Adrenal gland (tissue), 19 donors: ENCODE measurements at places on chromosomes 1 and 21.

DNA sequence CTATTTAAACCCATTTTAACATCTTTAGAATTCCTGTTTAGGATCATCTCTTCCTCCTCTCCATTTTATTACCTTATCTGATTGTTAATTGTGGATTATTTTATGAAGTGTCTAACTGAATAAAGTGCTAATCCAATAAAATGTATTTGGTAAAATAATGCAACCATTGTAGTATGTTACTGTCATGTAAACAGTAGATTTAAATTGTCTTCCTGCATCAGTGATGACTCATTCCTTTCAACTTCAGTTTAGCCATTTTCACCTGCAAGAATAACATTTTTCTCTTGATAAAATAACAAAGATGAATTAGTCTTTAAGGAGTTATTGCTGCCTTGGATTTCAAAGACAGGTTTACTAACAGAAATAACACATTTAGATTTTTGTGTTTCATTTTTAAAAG lies 5.4 kb downstream of the PPP2R5A start:
- DNase-seq, result no peak

GRCh38 chr21:37547615-37548200 lies 181.1 kb downstream of the DYRK1A start:
- DNase-seq, result no peak

DNA sequence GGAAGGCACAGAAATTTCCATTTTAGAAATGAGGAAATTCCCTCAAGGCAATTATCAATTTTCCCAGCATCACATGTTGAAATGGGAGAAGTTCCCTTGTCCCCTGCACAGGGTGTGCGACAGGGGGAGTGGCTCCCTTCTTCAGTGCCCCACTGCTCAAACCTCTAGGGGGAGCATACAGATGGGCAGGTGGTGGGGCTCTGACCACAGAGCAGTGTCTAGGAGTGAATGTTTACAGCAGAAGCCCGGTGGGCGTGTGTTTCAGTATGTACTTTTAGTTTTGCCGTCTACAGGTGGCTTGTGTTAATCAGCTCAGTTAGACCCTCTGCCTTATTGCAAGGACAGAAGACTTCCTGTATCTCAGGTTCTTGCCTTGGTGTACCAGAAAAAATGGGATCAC lies 493.7 kb upstream of the PLXNA2 start:
- DNase-seq, result no peak

DNA sequence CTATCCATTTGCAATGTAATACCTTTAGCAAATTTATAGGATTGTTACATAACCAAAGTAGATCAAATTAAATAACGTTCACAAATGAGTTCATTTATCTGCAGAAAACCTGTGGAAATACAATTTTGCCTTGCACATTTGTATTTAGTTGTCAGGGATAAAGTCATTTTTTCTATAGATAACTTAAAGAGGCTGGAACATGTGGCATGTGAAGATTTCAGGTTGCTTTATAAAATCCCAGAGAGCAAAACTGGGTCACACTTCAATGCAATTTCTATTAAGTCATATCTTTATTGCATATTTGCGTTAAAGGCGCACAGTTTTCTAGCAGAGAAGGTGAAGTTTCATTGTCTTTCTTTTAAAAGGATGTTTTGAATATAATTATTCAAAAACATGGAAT lies 342.4 kb downstream of the USP25 start:
- DNase-seq, result no peak

DNA sequence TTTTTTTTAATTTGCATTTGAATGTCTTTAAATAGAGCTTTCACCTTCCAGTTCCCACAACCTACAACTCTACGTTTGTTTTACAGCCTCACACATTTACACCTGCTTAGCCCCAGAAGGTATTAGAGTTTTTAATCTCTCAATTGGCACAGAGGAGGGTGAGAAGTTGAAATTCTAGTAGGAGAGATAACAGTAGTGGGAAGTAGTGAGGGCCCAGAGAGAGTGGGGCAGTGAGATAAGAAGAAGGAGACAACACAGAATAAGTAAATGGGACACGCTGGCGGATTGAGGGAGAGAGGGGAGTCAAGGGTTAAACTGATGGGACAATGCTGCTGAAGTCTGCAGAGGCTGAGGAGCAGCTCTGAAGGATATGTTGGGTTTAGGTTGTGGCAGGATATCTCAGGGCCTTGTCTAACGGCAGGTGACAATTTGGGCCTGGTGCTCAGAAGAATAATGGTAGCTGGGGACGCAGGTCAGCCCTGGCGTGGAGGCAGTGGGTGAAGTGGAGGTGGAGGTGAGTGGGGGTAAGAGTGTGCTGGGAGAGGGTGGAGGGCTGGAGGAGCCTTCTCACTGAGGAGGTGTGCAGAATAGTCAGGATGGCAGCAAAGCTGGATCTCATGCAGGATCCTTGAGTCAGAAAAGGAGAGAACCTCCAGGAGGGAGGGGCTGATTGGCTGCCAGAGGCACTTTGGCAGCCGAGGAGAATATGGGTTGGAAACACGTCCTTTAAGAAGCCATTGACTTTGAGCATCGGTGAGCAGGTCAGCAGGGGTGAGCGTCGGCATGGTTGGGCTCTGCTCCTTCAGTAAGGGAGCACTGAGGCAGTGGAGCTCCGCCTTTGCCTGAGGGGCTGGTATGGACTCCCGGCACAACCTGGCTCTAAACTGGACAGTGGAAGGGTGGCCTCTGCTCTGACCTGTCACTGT lies 72.9 kb downstream of the SYT6 start:
- no peak for DNase-seq

DNA sequence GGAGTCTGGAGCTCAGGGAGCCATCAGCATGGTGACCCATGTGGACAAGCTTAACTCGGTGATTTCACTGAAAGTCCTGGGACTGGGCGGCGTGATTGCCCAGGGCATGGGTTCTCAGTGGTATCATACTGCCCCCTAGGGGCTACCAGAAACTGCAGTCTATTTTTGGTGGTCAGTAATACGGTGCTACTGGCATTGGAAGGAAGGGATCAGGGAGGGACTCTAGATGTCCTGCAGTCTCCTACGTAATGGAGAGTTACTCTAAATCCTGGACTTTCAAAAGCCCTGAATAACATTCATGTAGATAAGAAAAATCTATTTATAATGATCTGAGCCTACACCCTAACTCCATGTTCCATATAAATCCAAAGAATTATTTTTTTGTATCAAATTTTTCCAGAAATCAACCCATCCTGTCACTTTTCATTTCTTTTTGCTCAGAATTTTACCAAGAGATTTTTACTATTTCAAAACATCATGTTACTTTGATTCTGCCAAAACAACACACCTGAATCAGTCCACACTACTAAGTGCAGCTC lies 37.3 kb downstream of the PABPC4 start:
- DNase-seq, result peak; percentile 76

GRCh38 chr1:220697326-220697725 lies 7.2 kb downstream of the C1orf115 start:
- no peak for DNase-seq

DNA sequence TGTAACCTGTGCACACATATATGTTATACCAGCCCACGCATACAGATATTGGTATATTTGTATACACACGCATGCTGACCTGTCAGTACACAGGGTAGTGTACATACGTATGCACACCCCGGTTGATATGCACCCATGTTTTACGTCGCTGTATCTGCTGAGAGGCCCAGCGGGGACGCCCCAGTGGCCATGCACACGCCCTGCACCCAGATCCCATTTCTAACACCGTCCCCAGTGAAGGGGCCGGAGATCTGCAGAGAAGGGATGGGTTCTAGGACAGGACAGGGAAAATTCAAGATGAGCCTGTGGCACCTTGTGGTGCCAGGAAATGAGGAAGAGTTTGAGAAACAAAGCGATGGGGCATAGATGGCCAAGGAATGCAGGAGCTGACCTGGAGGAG lies 57.2 kb upstream of the TTC34 start:
- DNase-seq, result no peak

DNA sequence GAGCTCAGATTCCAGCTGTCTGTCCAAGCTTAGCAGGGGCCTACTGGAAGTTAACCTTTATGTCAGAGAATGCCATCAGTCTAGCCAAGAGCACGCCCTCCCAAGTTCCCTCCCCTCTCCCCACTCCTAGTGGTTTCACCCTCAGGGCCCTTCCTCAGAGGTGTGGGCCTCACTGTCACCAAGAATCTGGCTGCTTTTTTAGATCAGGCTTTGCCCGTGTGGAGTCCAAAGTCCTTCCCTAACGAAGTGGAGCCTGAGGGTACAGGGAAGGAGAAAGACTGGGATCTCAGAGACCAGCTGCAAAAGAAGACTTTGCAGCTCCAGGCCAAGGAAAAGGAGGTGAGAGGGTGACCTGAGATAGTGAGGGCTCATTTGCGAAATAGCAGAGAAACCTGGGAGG lies 4.1 kb downstream of the C1orf74 start:
- DNase-seq, result no peak

- DNase-seq, result no peak
Observed at GRCh38 chr1:236800002-236800620, 5.0 kb downstream of the MTR start.

GRCh38 chr1:159835862-159836525 lies 9.3 kb downstream of the SLAMF8 start:
- no peak for DNase-seq

GRCh38 chr21:34166468-34166867 lies 93.1 kb downstream of the MRPS6 start:
- DNase-seq, result no peak

GRCh38 chr1:110135246-110135645 lies 15.0 kb upstream of the SLC6A17 start:
- no peak for DNase-seq

GRCh38 chr1:37399205-37399604 lies 75.2 kb upstream of the ZC3H12A start:
- no peak for DNase-seq

- DNase-seq, result no peak
Observed at GRCh38 chr21:33388188-33388587, 15.0 kb upstream of the IFNGR2 start.

GRCh38 chr1:167043752-167044488 lies 46.3 kb downstream of the GPA33 start:
- DNase-seq, result peak; percentile 46

- DNase-seq, result no peak
Observed at GRCh38 chr1:83798965-83799364, 200.0 kb downstream of the TTLL7 start.

DNA sequence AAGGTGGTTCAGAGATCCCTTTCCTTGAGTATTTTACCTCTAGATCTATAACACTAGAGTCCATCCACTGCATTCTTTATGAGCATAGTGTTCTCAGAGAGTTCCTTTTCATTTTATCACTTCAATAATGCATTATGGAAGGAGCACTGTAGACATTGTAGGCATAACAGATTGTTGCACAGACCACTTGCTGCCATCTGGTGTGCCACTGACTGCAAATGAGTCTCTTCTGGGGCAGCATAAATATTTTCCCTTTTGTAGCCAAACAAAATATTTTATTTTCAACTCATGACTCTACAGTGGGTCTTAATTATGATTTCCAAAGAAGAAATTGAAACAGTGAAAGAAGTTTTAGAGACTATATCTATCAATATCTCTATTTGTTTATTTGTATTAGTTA lies 290.4 kb downstream of the OLFM3 start:
- no peak for DNase-seq

GRCh38 chr1:107138767-107139445 lies 1.9 kb upstream of the NTNG1 start:
- no peak for DNase-seq

DNA sequence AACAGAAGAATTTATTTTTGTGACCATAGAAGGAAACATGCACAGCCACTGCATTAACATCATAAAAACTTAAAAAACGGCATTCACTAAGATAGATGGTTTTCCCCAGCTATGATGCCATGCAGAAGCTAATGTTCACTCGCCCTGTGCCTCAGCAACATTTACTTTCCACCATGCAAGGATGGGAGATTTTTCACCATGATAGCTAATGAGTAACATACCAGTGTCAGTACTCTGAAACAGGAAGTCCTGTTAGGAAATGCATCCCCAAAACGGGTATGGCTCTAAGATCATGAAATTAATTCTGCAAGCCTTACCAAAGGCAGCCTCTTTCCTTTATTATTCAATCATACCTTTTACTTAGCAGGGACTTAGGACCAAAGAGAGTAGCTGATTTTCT lies 17.5 kb upstream of the VAMP3 start:
- DNase-seq, result no peak

DNA sequence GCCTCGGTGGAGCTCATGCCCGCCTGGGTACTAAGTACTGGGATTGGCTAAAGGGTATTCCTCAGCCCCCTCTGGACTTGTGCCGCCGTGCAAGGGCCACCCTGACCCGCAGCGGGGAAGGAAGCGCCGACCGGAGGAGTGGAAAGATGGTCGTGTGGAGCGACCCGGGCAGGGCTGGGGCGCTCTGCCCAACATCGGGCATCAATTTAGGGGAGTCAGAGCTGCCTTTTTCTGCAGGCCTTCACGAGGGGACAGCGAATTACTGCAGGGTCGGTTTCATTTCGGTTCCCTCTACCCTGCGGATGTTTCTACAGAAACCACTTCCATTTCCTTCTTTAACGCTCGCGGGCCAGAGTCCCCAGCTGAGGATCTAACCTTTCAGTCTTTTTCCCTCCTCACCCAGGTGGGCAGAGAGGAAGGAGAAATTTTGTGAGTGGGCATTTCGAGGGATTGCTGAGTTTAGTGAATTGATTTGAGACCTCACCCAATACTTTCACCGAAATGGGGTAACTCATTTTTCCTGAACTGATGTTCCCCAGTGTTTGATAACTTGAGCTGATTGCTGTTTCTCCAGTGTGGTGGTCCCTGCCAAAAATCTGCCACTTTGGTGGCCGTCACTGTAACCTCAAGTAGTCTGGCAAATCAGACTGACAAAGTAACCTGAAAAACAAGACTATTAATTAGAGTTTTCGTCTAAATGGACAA lies 1.1 kb downstream of the TOR1AIP1 start:
- no peak for DNase-seq

DNA sequence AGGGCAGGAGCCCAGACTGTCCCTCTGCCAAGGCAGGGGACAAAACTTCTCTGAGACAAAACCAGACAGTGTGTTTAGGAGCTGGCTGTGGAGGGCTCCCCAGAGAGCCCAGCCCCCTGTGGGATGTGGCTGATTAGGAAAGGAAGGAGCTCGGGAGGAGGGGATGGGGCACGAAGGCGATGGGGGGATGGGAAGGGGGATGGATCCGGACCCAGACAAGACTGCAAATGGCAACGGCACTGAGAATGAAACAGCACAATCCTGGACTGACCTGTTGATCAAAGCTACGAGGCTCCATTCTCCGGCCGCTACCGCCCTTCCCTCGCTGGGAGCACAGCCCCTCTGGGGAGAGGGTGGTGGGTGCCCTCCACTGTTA lies 33.1 kb downstream of the FOXO6 start:
- DNase-seq, result no peak
